ENCODE measurements at places on chromosomes 1 and 21.

GRCh38 chr1:22428672-22429071 lies 23.0 kb upstream of the ZBTB40 start:
- DNase-seq, result peak; percentile 77

- DNase-seq, result no peak
Measured at GRCh38 chr1:15660151-15660550, 24.0 kb upstream of the PLEKHM2 start.

- no peak for DNase-seq
Measured at GRCh38 chr1:15423355-15424077, 13.8 kb downstream of the EFHD2 start.

DNA sequence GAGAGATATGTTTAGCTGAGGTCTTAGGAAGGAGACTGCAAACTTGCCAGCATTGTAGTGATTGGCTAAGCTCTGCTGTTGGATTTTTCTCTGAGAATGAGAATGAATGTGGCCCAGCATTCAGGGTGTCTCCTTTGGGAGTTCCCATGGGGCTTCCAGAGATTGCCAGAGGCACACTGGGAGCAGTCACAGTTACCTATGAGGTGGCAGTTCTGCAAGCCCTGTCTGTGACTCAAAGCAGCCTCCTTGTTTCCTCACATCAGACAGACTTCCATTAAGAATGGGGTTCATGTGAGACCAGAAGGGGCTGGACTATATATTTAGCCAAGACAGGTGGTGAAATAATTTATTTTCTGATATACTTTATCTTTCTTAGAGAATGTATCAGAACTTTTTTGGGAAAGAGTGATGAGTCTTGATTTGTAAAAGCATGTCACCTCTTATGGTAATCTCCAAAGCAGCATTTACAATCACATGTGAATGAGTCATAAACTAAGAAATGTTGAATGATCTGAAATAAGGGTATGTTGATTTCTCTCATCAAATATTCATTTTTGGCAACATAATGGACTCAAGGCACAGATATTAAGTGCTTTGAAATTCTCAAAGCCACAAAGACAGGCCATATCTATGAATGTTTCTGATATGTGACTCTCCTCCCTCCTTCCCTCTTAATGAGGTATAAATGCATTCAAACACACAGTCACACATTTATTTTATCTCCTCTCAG lies 9.5 kb upstream of the SLC19A2 start:
- DNase-seq, result no peak

- no peak for DNase-seq
Measured at GRCh38 chr1:39508857-39509305, 17.4 kb downstream of the BMP8A start.

GRCh38 chr1:30810416-30811080 lies 53.0 kb upstream of the LAPTM5 start:
- no peak for DNase-seq

- no peak for DNase-seq
Measured at GRCh38 chr1:58324558-58324957, 222.0 kb downstream of the OMA1 start.

- peak; percentile 81 for DNase-seq
Measured at GRCh38 chr1:4655674-4656532, 1.5 kb downstream of the AJAP1 start.

GRCh38 chr1:24966724-24967346 lies 36.8 kb upstream of the RUNX3 start:
- no peak for DNase-seq

Measured in NCI-H82 (cell line).